ENCODE measurements at places on chromosomes 3 and 15.
A peak's percentile ranks its signal among the peaks of the same experiment; 100 is the strongest.

DNA sequence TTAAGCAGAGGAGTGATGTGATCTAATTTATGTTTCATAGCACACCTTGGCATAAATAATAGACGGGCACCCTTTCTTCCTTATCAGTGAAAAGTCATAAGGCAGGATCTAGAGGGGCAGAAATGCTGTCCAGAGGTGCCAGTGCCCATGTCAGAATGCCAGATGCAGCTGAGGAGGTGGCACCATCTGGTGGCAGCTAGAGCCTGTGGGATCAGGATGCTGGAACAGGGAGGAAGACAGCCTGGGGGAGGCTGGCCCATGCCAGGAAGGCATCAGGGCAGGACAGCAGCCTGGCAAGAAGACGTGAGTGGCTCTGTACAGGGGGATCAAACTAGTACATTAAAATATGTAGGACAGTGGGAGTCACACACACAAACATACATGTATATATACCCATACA is 16.5 kb downstream of the MYH15 start:
- DNase-seq, result peak; percentile 20

- no peak for DNase-seq
Measured at GRCh38 chr3:25355998-25356397, 72.1 kb upstream of the RARB start.

DNA sequence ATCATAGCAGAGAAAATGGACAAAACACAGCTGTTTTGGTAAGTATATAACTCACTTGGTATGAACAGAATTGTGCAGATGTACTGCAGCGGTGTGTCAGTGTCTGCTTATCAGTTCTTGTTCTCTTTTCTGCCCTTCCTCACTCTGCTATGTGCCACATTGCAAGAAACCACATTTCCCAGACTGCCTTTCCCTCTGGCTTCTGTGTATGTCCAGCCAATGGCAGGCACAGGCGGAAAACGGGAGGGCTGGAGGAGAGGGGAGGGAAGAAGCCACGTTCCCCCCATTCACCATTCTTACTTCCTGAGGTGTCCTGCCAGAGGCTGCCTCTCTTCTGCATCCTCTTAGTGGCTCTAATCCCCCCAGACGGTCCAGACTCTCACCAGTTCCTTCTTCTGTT is 15.4 kb downstream of the HHLA2 start:
- DNase-seq, result no peak

- DNase-seq, result no peak
Measured at GRCh38 chr15:34793901-34794300, 1.4 kb downstream of the ACTC1 start.

- no peak for DNase-seq
Measured at GRCh38 chr3:108100906-108101660, 10.3 kb upstream of the CD47 start.

DNA sequence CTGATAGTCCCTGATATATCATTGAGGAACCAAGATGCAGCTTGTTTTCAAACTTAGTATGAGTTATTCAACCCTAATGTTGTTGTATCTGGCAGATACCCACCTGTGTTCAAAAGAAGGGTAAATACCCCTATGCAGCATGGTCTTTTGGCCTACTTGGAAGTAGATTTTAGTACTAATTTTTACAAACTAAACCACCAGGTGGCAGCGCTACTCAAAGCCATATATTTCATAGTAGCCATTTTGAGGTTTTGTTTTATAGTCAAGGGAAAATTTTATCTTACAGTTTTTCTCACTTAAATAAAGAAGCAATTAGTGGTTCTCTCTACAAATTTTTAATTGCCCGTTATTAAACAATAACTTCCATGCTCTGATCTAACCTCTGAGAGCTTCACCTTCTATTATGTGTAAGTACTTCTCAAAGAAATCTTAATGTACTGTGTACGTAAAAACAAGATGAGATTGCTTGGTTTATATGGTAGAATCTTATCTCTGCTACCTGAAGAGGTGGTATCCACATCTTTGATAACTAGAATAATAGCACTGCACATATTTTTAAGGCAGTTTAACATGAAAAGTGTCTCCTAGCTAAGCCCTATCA is 31.5 kb upstream of the MLF1 start:
- peak; percentile 56 for DNase-seq

- DNase-seq, result no peak
Measured at GRCh38 chr3:52225452-52226228, at the start of gene TLR9. Gene TLR9 (minus strand): TSS chr3:52225645. CDS start chr3:52225529, 116 bp downstream.

- no peak for DNase-seq
Measured at GRCh38 chr3:120339362-120339761, 9.8 kb downstream of the LRRC58 start.

DNA sequence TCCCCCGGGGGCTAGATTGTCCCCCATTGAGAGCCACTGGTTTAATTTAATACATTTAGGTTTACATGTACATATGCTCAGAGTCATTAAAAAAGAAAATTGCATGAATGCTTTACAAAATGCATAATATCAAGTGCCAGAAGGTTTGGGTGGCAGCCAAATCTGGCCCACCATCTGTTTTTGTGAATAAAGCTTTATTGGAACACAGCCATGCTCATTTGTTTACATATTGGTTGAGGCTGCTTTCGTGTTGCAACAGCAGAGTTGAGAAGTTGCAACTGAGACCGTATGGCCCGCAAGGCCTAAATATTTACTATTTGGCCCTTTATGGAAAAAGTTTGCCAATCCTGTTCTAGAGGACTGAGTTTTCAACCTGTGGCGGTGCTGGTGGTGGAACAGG is 32.1 kb upstream of the RGMA start:
- peak; percentile 93 for DNase-seq

DNA sequence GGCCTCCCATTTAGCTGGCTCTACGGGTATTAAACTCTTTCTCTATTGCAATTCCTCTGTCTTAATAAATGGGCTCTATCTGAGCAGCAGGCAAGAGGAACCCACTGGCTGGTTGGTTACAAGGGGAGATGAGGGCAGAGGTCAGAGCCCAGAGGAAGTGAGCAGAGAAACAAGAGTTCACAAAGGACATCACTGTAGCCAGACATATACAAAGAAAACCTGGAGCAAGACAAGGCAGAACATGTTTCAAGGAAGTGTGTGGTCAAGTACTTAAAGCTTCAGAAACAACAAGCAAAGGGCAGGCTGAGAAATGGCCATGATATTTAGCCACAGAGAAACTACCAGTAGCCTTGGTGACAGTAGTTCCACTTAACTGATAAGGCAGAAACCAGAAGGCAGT is 24.3 kb downstream of the SUSD5 start:
- DNase-seq, result no peak

DNA sequence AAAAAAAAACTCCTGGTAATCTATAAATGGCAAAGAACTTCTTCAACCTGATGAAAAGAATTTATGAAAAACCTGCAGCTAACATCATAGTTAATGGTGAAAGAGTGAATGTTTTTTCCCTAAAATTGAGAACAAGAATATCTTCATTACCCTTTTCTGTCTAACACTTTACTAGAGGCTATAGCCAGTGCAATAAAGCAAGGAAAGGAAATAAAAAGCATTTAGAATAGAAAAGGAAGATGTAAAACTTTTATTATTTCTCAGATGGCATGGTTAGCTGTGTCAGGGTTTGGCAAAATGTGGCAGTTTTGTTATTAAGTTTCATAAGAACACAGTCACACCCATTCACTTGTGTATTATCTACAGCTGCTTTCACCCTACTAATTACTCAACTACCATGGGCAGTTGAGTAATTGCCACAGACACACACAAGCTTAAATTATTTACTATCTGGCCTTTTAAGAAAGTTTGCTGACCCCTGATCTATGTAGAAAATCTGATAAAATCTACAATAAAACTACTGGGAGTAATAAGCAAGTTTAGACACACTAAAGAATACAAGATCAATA is 465.1 kb downstream of the MAGI1 start:
- no peak for DNase-seq

- no peak for DNase-seq
Measured at GRCh38 chr3:197883541-197883940, 66.4 kb upstream of the RPL35A start.

DNA sequence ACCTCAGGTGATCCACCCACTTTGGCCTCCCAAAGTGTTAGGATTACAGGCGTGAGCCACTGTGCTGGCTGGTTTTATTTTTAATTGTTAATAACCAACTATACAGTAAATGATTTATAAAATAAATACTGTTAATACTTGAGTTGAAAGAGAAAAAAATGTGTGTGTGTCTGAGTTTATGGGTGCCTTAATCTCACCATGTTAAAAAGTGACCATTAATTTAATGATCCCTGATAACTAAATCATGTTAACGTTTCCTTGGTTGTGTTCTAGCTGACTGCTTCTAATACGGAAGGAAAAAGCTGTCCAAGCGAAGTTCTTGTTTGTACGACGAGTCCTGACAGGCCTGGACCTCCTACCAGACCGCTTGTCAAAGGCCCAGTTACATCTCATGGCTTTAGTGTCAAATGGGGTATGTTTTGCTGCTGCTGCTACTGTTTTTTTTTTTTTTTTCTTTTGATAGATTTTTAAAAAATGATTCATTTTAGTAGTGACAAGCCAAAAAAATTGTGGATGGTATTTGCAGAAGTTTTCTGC is 113.5 kb downstream of the GHSR start:
- DNase-seq, result no peak

- DNase-seq, result no peak
Measured at GRCh38 chr15:83061680-83062079, 5.4 kb downstream of the BTBD1 start.

DNA sequence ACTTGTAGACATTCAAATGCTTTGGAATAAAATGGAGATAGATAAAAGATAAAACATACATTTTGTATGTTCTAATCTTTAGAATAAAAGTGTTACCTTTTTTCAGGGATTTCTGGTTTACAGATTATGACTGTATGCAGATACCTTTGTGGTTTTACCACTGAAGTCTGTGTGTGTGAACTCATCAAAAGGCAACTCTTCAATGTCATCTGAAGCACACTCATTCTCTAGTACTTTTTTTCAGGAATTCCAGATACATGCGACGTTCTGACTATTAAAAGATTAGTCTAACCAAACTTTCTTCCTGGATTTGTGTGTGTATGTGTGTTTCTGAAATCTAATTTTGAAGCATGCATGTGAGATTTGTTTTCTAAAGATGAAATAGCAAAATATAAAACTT is 188.6 kb downstream of the NLGN1 start:
- DNase-seq, result no peak

GRCh38 chr15:27244047-27244446 is 273.1 kb downstream of the GABRG3 start:
- no peak for DNase-seq

- no peak for DNase-seq
Measured at GRCh38 chr15:79171320-79172031, 80.9 kb upstream of the RASGRF1 start.

DNA sequence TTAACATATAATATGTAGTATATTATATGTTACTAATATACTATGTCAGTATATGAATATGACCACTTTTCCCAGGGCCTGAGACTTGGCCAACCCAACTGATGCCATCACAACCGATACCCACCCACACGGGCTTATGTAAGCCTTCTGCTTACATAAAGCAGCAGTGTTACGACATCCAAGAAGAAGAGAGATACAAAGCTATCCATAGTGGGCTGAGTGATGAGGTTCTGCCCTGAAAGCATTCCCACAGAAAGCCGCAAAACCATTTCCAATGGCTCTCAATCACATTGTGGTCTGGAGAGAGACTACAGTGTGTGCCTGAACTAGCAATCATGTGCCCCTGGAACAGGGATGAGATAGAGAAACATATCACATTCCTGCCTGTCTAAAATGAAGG is 177.9 kb downstream of the PLOD2 start:
- no peak for DNase-seq

GRCh38 chr3:135165260-135165659 is 370.2 kb downstream of the EPHB1 start:
- DNase-seq, result no peak

DNA sequence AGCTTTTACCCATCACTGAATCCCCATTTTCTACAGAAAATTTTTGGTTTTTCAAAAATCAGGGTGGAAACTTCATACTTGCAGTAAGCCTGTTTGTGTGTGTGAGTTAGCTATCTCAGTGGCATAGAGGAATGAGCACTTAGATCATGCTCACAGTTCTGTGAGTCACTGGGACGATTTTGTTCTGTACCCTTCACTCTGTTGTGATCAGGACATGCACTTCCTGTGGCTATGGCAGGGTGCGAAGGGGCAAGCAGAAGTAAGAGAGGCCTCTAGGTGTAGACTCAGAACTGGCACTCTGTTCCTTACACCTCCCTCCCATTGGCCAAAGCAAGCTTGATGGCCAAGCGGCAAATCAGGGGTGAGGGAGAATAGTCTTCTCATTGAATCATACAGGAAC is 11.6 kb downstream of the NIPA2 start:
- no peak for DNase-seq

DNA sequence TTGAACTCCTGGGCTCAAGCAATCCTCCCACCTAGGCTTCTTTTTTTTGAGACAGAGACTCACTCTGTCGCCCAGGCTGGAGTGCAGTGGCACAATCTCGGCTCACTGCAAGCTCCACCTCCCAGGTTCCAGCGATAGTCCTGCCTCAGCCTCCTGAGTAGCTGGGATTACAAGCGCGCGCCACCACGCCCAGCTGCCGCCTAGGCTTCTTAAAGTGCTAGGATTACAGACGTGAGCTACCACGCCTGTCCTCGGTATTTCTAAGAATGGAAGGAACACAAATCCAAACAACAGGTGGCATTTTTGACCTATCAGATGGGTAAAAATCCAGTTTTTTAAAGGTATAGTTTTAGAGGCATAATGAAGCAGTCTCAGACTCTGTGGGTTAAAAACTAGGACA is 113.8 kb downstream of the ANP32A start:
- no peak for DNase-seq

GRCh38 chr15:43370310-43370974 is 401 bp downstream of the ZSCAN29 start:
- DNase-seq, result no peak

- no peak for DNase-seq
Measured at GRCh38 chr15:76983590-76984375, 11.1 kb upstream of the PSTPIP1 start.

DNA sequence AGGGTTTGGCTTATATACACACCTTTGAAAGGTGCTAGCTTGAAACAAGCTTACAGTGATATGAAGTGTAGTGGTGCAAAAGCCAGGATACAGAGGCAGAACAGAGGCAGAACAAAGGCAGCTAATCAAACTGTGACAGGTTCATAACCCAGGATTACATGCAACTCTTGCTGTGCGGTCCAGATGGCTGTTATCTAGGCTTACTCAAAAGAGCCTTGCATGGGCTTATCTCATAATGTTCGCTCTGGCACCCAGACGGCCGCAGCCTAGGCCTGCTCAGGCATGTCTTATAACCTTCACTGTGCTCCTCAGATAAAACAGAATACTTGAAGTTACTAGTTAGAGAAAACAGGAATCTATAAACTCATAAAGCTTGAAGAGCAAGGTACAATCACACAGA is 22.8 kb upstream of the NOX5 start:
- peak; percentile 84 for DNase-seq

DNA sequence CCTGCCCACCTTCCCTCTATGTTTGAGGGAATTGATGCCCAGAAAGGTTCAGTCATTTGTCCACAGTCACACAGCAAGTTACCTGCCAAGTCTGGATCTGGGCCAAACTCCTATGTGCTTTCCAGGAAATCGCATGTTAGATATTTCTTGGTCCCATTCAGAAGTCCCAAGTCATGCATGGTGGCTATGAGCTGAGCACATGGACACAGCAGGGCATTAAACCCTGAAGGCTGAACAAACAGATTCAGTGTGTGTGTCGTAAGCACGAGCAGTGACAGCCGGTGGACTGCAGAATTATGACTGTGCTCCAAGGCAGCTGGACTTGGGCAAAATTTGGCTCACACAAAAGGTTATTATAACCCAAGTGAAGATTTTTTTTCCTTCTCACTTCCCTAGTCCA is 11.4 kb upstream of the SLC6A6 start:
- DNase-seq, result no peak

- DNase-seq, result no peak
Measured at GRCh38 chr15:58362262-58362922, 69.4 kb upstream of the LIPC start.

GRCh38 chr3:105542282-105543019 is 175.7 kb downstream of the ALCAM start:
- DNase-seq, result no peak

All from NCI-H1694 treated with DMSO at 0.1 percent for 48 hours (cell line).